ENCODE measurements at places on chromosomes 5 and 9.

DNA sequence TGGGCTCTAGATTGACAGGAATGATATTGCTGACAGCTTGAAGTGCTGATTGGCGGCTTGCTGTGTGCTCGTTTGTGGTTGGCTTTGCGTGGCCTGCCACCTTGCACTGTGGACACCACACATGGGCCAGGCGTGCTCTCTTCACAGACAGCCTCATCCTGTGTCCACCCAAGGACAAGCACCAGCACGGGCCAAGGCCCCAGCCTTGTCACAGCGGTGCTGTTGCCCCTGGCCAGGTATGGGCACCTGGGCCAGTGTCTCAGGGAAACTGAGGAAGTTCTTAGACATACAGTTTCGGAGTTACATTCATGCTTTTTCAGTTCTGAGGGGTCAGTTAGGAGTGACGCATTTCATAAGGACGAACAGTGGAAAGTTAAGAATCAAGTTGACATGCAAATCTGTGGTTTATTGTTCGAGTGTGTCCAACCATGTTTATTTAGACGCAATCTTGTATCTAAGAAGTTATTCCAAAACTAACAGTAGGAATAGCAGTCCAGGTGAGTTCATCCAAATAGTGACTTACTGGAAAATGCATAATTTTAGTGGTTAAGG is 125.9 kb downstream of the EHMT1 start:
- no peak for DNase-seq

- no peak for DNase-seq
Measured at GRCh38 chr5:169049712-169050111, 251.2 kb downstream of the SLIT3 start.

- no peak for DNase-seq
Measured at GRCh38 chr5:37808945-37809344, 30.9 kb downstream of the GDNF start.

GRCh38 chr5:127061956-127062355 is 11.3 kb downstream of the C5orf63 start:
- DNase-seq = no peak

GRCh38 chr5:103369125-103370120 is 110.9 kb downstream of the MACIR start:
- DNase-seq = no peak

DNA sequence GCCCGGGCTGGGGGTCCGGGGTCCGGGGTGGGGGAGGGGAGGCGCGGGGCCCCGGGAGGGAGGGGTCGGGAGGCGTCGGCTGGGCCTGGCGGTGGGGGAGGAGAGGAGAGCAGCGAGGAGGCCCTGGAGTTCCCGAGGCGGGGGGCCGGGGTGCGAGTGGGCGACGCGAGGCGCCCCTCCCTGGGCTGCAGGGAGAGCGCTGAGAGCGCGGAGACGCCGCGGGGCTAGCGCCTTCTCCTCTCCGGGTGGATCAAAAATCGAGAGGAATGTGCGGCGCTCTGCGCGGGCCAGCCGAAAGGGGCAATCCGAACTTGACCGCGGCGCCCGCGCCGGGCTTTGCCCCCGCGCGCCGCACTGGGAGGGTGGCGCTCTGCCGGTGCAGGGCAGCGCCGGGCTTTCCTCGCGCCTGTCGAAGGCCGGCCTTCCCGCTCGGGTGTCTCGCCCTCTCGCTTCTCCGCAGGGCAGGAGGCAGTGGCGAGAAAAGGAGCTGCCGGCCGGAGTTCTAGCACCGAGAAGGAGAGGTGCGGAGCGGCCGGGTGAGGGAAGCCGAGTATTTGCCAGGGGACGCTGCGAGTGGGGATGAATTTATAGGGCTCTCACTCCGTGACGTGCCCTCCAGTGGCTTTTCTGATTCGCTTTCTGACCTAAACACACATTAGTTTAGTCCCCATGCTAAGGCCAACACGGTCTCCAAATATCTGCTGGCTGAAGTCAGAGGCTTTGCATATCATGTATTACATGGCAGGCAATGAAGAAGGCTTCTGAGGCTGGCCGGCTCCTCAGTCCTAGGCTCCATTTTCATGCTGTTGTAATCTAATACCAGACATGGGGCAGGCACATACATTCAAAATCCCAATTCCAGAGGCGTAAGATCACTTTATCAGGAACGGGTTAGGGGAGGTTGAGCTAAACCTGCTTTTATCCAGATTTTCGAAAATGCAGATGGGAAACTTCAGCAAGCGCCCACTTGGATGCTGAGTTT is 503 bp upstream of the GDNF start:
- DNase-seq = no peak

- DNase-seq = no peak
Measured at GRCh38 chr5:377326-377981, 55.9 kb downstream of the AHRR start.

DNA sequence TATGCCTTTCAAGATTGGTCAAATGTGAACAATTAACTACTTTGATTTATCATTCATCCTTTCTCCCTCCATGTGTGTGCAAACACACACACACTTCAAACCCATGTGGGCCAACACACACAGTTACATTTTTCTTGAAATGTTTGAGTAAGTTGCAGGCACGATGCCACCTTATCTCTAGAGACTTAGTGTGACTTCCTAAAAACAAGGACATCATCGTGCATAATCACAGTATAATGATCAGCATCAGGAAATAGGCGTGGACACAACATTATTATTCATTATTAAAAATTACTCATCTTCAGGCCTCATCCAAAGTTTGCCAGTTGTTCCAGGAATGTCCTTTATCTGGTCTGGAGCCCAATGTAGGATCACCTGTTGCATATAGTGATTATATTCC is 209.5 kb downstream of the GNA14 start:
- DNase-seq = no peak

DNA sequence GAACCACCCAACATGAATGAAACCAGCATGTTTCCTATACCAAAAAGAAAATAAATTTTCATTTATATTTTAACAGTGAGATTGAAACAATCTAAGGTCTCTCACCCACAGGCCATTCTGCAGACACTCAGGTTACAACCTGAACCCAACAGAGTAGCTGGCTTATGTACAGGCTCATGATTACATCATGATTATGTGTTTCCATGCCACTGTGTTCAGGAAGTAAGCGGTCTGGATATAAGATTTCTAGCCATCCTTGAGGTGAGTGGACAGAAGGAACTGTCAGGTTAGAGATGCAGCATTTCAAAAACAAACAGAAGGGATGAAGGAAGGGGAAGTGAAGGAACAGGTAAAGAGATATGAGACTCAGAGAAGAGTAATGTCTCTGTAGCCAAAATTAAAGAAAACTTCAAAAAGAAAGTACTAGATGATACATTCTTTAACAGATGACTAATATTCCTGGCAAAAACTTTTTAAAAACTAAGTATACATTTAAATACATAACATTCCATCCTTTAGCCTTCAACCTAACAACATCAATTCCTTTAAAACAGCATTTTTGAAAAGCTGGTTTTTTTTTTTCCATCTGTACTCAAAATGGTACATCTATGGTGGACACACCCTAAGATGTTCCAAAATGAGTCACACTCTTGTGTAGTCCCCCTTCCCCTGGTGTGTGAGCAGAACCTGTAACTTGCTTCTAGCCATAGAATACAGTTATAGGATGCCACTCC is 119.8 kb downstream of the LPAR1 start:
- no peak for DNase-seq

- DNase-seq = no peak
Measured at GRCh38 chr5:135584918-135585317, 6.1 kb upstream of the CXCL14 start.

GRCh38 chr5:345404-346195 is 24.1 kb downstream of the AHRR start:
- no peak for DNase-seq

DNA sequence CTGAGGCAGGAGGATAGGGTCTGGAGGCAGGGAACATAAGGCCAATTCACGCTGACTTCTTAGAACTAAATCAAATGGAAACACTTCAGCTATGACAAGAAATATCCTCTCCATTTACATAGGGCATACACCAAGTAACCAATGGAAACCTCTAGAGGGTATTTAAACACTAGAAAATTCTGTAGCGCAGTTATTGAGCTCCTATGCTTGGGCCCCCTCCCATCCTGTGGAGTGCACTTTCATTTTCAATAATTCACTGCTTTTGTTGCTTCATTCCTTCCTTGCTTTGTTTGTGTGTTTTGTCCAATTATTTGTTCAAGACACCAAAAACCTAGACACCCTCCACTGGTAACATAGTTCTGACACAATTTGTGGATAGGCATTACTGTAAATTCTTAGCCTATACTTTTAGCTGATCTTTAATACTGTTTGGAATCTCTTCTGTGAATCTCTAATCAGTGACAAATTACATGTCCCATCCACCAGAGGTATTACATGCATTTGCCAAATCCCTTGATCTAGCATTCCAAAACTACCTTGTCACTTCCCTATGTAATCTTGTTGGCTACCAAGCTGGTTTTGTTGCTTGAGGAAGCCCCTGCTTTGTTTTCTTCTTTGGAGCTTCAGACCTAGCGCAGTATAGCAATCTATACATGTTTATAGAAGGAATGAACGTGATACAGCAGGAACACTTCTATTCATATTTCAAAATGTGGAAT is 61.6 kb downstream of the ST8SIA4 start:
- DNase-seq = peak; percentile 44

DNA sequence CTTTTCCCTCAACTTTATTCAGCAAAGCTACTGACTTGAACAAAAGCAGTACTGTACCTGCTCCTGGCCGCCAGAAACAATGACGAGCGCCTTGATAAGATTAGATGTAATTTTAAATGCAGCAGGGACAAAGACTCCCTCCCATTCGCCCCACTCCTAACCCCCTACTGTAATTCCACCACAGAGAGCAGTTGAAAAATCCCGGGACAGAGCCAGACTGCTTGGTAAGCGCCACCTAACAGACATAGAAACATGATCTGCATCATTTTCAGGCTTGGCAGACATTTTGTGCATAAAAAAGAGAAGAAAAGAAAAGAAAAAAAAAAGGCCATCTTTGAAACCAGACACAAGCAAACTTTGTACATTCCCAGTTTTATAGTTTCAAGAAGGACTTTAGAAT is 81.9 kb downstream of the ISL1 start:
- no peak for DNase-seq

- no peak for DNase-seq
Measured at GRCh38 chr9:121598167-121598964, 53.1 kb upstream of the DAB2IP start.

GRCh38 chr9:4671737-4672136 is 5.5 kb upstream of the SPATA6L start:
- DNase-seq = no peak

- no peak for DNase-seq
Measured at GRCh38 chr9:81902626-81903025, 25.6 kb upstream of the SPATA31D4 start.

DNA sequence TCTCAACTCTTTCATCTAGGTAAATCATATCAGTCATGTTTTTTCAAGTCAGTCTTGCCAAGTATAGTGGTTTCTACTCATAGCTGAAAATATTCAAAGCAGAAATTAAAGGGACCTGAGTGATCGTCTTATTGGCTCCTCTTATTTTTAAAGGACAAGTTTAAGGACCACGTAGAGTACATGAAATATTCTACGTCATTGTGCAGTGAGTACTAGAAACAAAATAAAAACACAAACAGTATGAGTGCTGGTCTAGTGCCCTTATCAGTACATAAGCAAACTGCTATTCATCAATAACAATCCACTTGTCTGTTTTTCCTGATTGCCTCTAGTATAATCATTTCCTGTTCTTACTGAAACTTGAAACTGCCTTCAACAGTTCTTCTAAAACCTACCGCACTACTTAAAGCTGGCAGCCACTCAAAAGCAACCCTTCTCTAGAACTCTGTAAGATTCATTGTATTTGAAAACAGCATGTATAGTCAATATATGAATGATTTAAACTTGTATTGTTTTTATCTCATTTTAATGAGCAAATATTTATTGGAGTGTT is 853.7 kb downstream of the TAF11L14 start:
- no peak for DNase-seq

DNA sequence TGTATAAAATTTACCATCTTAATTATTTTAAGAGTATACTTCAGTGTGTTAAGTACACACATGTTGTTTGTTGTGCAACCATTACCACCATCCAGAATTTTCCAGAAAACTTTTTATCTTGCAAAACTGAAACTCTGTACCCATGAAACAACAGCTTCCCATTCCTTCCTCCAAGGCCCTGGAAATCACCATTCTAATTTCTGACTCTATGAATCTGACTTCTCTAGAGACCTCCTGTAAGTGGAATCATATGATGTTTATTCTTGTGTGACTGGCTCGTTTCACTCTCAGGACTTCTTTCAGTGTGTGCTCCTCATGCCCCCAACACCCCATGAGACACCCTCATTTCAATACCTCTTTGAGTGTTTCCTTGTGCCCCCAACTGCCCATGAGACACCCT is 60.4 kb upstream of the COL15A1 start:
- no peak for DNase-seq

DNA sequence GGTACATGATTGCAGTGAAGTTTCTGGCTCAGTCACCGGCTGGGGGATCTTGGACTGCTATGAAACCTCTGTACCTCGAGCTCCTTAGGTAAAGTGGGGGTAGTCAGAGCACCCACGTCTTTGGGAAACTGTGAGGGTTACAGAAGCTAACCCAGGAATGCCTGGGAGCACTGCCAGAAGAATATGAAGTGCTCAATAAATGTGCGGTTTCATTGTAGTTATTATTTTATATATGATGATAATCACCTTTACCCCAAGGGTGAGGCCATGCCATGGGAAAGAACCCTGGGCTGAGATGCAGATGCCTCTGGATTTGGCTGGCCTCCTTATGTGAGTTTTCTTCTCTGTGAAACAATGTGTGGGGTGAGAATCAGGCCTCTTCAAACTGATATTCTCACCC is 3.7 kb downstream of the NPR3 start:
- DNase-seq = no peak

GRCh38 chr5:76789991-76790581 is 28.7 kb upstream of the F2RL1 start:
- DNase-seq = no peak

DNA sequence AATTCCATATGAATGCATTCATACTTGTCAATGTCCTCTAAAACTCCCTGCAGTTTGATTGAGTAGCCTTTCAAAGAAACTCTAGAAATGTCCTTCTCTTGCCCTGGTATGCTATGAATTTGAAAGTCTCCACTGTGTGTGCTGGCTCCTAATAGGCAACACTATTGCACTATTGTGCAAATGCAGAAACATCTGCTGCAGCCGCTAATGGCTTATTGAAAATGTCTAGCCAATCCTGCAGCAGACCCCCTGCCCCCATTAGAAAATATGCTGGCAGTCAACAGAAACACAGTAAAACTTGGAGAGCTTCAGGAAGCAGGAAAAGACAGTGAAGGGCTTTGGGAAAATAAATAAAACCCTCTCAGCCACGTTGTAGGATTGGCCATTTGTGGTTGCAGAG is 87.3 kb upstream of the GRAMD2B start:
- DNase-seq = no peak
